ENCODE measurements at places on chromosomes 7 and 10.

DNA sequence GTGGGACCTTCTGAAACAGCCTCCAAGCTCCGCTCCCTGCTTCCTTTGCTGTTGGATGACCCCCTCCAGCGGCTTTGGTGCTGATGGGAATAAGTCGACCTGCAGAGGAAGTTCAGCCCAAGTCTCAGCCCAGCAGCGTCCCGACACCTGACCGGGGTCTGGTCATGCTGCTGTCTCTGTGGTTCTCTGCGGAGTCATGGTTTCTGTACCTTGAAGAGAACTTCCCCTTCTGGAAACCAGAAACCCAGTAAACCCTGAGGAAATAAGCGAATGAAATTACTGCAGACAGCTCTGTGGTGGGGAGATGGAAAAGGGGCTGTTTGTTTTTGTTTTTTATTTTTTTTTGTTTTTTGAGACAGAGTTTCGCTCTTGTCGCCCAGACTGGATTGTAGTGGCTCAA lies 18.3 kb upstream of the ZNF12 start:
- DNase-seq: peak; percentile 18

GRCh38 chr7:74625446-74625845 lies 32.1 kb upstream of the GTF2I start:
- peak; percentile 66 for DNase-seq

DNA sequence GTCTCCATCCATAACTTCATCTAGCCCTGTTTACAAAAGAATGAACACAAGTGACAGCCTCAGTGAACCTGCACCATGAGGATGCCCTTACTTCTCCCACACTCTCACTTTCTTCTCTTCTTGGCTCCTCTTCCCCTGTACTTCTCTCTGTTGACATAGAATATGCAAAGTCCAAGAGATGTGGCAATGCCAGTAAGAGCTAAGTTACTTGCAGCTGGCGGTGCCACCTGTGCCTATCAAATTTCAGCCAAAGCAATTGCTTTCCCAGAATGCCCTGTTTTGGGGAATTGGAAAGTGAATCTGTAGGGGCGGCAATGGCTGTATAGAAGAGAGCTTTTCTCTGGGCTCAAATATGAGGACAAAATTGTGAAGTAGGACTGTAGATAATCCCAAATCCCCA lies 557.8 kb downstream of the AUTS2 start:
- no peak for DNase-seq

GRCh38 chr10:131841661-131842139 lies 59.1 kb upstream of the PPP2R2D start:
- no peak for DNase-seq

DNA sequence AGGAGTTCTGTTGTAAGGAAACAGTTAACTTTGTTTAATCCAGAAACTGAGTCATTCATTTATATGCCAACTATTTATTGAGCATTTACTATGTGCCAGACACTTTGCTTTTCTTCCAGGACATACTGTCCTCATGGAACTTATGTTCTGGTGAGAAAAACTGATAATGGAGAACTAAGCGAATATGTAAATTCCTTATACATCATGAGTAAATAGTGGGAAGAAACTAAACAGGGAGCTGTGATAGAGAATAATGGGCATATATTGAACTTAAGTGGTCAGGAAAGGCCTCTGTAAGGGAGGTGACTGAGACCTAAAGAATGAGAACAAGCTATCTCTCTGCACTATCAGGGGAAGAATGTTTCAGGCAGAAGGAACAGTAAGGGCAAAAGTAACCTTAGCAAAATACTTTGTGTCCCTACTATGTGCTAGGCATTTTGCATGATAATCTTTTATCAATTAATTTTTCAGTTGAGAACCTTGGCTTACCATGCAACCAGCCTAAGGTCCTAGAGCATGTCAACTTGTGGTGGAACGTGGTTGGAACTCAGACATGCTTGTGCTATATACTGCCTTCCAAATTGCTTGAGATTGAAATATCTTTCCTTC lies 45.4 kb downstream of the ST7 start:
- DNase-seq: no peak

DNA sequence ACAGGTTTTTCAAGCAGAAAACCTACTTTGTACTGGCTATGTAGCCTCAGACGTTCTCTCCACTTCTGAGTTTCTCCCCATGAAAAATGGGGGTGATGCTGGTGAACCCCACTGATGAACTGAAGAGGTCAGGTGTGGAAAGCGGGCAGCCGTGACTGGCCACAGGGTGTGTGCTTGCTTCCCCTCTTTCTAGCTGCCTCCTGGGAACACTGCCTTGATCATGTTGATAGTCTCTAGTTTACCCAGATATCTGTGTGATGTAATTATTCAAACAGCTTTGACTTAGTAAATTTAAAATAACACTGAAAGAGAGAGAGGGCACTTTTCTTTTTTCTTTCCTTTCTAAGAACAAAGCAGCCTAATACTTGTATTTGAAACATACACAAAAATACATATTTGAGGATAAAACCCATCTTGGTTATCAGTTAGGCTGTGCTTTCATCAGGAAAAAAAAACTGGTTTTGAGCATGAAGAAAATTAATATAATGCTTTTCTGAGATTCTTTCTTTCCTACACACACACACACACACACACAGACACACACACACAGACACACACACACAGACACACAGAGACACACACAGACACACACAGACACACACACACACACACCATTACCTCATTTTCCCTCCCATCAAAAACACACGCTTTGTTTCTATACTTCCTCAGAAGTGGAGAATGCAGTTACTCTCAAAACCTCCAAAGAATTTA lies 76.7 kb downstream of the MACC1 start:
- DNase-seq: peak; percentile 38

- DNase-seq: no peak
These were observed 11.9 kb downstream of the CYTH3 start for GRCh38 chr7:6260291-6261187.
